ENCODE measurements at places on chromosomes 5 and 9.

- DNase-seq = peak; percentile 36
These were observed 16.7 kb upstream of the COMMD10 start for GRCh38 chr5:116068028-116068632.

DNA sequence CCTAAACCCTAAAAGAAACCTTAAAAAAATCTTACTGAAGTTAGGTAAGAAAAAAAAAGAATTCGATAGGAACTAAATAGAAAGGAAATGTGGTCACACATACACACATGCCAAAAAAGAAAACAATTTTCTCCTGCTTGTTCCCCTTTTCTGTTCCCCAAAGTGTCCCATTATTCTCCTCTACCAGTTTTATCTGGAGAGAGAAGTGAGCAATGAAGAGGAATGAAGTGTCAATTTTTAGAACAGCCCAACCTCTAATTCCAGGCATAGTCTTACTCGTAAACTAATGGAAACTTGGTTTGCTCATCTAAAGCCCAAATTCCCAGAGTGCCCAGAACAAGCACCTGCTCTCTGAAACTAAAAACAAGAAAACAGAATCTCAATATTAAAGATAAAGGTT, 26.1 kb downstream of the AP3B1 start:
- DNase-seq = no peak

DNA sequence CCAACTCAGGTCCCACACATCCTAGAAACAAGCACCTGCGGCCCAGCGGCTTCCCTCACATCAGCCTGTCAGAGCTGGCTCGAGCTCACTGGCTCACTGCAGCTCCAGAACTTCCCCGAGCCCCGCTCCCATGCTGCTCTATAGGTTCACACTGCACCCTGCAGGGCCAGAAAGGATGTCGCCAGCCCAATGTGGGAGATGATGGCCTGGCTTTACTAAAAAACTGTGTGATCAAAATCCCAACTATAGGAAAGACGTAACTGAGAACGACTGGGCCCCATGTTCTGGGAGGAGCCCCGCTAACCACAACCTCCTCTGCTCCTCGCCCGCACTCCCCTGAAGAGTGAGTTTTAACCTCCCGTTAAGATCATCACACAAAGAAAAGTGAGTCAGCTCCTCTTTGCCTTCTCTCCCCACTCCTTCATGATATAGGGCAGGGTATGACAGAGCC, 4.6 kb downstream of the SURF4 start:
- no peak for DNase-seq

- no peak for DNase-seq
These were observed 224.6 kb downstream of the AGTPBP1 start for GRCh38 chr9:85516976-85517637.

DNA sequence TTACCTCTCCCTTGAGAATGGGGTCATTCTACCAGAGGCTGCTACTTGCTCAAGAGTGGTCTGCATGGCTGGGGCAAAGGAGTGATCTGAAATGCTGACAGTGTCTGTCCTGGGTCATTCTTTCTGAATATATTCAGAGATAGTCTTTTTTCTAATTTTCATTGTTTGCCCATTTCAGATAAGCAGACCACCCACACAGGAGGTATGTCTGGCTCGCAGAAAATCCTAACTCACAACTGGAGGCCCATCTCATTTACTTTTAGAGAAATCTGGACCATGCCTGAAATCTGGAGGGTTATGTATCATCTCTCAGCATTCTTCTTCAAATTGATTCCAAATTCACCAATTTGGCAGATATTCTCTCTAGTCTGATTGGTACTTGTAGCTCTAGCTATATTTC, 227.6 kb downstream of the SEC61B start:
- no peak for DNase-seq

DNA sequence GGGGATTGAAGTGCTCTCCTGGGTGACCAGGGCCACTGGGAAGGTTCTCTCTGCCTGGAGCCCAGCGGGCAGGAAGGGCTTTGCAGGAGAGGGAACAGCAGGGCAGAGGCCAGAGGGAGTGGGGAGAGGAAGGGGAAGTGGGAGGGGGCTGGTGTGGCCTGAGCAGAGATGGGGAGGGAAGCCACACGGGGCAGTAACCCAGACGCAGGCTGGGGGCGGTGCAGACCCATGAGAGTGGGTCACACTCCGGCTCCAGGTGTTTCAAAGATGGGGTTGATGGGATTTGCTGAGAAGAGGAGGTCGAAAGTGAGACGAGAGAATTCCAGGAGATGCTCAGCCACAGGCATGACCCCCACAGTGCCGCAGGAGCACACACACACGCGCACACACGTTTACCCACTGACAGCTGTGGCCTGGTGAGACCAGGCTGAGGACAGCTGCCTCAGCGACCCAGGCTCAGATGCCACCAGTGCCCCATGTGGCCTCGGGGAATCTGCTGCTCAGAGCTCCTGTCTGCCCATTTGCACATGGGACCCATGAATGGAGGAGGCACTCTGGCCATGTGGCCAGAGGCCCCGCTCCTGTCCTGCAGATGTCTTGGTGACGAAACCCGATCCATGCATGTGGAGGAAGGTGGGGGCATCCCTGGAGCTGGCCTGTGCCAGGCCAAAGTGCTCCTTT, 32.7 kb upstream of the FCN2 start:
- no peak for DNase-seq

GRCh38 chr5:41893074-41893851, 10.9 kb upstream of the RIMOC1 start:
- no peak for DNase-seq

DNA sequence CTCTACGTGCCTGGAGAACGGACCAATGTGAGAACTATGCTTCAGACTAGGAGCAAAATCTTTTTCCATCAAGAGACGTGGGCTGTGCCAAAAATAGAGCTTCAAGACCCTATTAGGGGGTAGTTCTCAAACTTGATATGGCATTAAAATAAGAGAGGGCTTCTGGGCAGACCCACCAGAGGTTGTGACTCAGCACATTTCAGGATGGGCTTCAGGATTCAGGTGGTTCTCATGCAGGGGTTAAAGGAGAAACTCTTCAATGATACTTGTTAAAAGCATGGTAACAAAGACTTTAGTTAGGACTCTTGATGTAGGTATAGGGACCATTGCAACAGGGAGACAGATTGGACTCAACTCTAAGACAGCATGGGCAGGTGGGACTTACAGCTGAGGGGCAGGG, 195.5 kb downstream of the RGS3 start:
- no peak for DNase-seq

- no peak for DNase-seq
These were observed 24.4 kb downstream of the OR2V2 start for GRCh38 chr5:181171782-181172181.

DNA sequence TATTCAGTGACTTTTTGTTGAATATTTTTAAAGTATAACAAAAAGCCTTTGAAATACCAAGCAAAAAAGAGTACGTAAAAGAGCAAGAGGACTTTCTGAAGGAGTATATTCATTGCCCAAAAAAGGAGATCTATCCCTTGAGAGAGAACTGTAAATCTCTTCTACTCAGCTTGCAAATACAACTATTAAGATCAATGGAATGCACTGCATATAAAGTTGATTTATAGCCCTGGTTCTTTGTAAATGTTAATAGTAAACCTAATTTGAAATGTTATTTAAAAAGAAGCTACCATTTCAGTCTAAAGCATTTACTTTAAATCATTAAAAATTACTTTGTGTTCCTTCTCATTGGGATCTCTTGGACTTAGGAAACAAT, 168.1 kb downstream of the PDE4D start:
- peak; percentile 72 for DNase-seq

All from HFFc6 (cell line).